ENCODE measurements at places on chromosomes 1 and 21.

DNA sequence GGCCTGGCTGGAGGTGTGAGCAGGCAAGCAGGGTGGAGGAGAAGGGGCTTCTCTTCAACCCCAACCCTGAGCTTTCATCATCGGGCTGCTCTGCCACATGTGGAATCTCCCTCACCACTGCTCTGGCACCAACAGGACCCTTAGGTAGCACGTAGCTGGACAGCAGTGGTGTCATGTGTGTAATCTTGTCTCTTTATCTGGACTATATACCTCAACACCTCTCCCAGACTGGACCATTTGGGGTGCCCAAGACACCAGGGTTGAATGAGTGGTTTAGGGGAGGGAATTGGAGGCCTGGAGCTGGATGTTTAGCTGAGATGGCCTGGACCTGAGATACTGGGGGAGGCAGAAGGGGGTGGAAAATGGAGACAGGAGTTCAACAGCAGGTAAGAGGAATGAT is 63.0 kb downstream of the UBE2T start:
- H3K27ac ChIP-seq: no peak overlapping the region
- no peak overlapping the region for H3K4me3 ChIP-seq
- DNase-seq: no peak
- H3K4me1 ChIP-seq: no peaks in the 10 kb centered on the region

- H3K4me1 ChIP-seq: peaks cover 10% of the 10 kb centered on the region
- H3K27ac ChIP-seq: no peak overlapping the region
- no peaks in the 10 kb centered on the region for H3K27me3 ChIP-seq
- DNase-seq: no peak
- H3K4me3 ChIP-seq: no peak overlapping the region
- H3K36me3 ChIP-seq: no peaks in the 10 kb centered on the region
Observed at GRCh38 chr1:160978510-160978927, 23.9 kb upstream of the ITLN2 start.

- no peaks in the 10 kb centered on the region for H3K27me3 ChIP-seq
- H3K36me3 ChIP-seq: no peaks in the 10 kb centered on the region
- no peak for DNase-seq
- no peaks in the 10 kb centered on the region for H3K4me1 ChIP-seq
- no peak overlapping the region for H3K27ac ChIP-seq
- H3K4me3 ChIP-seq: no peak overlapping the region
Observed at GRCh38 chr1:54229281-54229891, 29.4 kb downstream of the MRPL37 start.

DNA sequence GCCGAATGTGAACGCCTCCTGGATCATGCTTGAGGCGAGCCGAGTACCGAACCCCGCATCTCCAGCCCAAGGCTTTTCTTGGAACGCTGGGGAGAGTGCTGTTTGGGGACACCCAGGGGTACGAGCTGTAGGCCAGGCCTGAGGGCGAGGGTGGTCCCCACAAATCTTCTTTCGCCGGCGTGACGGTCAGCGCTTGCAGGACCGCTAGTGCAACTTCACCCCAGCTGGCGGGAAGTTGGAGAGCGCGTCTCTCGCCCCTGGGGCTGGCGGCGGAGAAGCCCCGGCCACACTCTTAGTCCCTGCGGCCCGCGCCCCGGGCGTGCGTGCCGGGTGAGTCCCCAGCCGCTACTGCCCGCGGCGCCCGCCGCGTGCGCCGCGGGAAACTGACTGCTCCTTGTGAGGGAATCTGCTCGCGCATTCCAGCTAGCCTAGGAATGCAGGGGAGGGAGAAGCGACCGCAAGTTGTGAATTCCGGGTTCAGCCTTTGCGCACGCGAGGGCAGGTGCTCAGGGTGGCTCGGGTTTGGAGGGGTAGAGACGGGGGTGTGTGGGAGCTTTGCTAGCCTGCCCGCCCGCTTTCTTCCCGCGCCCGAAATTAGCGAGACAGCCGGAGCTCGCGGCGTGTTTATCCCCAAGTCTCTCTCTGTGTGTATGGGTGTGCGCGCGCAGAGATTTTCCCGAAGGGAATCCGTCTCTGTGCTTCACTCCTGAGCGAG is 884 bp downstream of the LHX4 start:
- H3K36me3 ChIP-seq: no peaks in the 10 kb centered on the region
- DNase-seq: no peak
- peak overlapping the region; percentile 81 for H3K4me3 ChIP-seq

DNA sequence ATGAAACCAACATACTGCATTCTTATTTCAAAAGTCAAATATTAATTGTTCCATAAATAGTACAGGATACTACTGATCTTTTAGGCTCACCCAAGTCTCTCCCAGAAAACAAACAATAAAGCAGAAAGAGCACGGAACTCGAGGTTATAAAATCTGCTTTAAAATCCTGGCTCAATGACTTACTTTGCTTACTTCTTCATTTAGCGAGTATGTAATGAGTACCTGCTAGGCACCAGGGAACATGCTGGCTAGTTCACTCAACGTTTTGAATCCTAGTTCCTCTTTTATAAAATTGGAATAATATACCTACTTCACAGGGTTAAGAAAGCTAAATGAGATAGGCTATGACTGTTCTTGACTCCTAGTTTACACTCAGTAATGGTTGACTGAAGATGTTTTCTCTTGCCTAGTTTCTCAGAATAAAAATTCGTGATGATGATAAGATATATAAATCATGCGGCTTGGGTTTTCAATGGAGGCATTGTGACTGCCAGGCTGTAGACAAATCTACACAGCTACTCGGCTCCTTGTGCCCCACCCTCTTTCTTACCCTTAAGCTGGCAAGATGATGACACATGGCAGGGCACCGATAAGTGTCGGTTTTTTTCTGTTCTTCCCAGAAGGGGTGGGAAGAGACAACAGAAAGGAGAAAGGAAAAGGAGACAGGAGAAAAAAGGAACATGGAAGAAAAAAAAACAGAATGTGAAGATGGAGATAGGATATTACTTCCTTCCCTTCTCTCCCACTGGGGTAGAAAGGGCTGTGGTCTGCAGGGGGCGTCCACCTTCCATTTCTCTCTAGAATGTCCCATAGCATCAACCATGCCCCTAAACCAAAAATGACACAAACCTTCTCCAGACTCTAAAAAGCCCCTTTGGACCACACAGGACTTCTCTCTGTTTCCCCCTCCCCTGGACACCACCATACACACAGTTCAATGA is 507.1 kb downstream of the SMYD3 start:
- no peak overlapping the region for H3K4me3 ChIP-seq
- no peaks in the 10 kb centered on the region for H3K27me3 ChIP-seq
- no peak overlapping the region for H3K27ac ChIP-seq
- no peaks in the 10 kb centered on the region for H3K36me3 ChIP-seq

Data from GM12878 (cell line).